ENCODE measurements at places on chromosomes 5 and 9. TPM values are rescaled to one million over a fixed set of nuclear protein-coding genes. Genes with fewer than 3 reads are reported as not detected.

ARID3C gene
- total RNA-seq: not detected

DNA sequence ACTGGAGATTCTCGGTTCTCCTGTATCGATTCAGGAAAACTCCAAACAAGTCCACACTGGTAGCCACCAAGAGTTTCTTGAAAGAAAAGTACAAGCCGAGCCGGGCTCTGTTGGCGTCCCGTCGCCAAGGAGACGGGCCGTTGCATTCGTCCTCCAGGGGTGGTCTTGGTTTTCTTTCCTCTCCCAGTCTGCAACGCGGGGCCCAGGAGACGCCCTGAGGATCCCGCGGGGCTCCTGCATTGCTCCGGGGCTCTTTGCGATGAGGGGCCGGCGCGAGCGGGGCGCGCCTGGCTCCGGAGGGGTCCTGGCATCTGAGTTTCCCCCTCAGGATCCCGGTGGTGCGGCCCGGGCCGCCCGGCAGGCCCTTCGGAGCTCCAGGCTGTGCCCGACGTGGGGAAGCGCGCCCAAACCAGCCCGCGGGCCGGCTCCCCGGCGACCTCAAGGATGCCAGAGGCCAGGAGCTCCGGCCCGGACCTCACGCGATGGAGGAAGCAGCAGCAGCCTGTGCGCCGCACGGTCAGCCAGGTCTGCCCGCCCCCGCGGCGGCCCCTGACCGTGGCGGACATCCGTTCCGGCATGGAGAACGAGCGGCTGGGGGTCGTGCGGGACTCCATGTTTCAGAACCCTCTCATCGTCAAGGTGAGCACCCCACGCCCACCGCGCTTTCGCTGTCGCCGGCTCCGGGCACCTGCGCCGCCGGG, at the start of gene CFAP77:
Gene CFAP77, plus strand, starts transcription at position 384 of the 701 bp plus-strand sequence. Its CDS starts 61 bp downstream, at position 445.
- peak; percentile 70 for DNase-seq
- peak within 1 kb of the TSS; percentile 82 for H3K4me3 ChIP-seq

- H3K4me1 ChIP-seq: no peaks in the 10 kb centered on the region
- H3K36me3 ChIP-seq: no peaks in the 10 kb centered on the region
- DNase-seq: no peak
- no peaks in the 10 kb centered on the region for H3K27me3 ChIP-seq
These were observed 62.0 kb upstream of the RANBP3L start for GRCh38 chr5:36363744-36364143.

DNA sequence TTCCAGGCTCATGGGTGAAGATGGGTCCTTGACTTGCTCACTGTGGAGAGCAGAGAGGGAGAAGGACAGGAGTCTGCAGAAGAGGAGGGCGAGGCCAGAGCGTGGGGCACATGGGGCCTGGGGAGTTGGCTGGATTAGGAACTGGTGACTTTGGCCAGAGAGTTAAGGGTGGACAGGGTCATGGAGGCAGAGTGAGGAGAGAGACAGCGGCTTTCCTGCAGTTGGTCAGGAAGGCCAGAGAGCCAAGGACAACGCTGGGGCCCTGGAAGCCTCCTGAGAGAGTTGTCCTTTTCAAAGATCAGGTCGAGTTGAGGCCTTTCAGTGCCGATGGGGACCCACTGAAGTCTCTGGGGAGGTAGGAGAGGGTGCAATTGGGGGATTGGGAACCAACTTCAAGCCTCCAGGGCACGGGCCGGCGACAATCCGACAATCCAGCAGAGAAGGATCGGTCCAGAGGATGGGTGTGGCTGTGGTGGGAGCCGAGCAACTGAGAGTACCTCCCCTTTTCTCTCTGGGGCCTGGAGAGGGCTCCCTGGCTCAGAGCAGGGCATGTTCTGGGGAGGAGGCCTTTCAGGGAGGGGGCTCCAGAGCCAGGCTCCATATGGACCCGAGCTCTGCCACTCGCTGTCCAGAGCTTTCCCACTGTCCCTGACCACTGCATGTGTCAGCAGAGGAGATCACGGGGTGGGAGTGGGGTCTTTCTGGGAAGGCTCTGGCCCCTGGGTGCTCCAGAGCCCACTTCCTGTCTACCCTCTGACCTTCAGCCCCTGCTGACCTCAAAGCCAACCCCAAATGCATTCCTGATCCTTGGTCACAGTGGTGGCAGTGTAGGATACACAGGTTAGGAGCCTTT, 7.5 kb upstream of the PHYHD1 start:
- H3K36me3 ChIP-seq: peaks cover 45% of the 10 kb centered on the region
- DNase-seq: no peak
- no peaks in the 10 kb centered on the region for H3K27me3 ChIP-seq
- H3K4me1 ChIP-seq: peaks cover 5% of the 10 kb centered on the region
- no peak overlapping the region for H3K4me3 ChIP-seq
- H3K27ac ChIP-seq: no peak overlapping the region

DNA sequence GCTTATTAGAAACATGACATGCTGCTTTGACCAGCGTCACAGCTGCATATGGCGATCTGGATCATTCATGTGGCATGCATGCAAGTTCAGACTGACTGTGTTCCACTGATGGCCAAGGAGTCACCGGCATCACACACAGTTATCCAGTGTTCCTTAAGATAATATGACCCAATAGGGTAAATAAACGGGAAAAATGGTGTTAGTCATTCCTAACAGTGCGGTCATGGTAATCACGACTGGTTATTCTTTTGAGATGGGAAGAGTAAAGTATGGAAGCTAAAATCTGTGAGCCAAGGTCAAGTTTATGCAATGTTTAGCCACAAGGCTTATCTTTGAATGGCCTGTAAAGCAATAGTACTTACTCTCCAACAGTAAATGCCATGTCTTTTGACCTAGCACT, 29.3 kb upstream of the LVRN start:
- H3K4me1 ChIP-seq: no peaks in the 10 kb centered on the region
- no peak for DNase-seq
- H3K36me3 ChIP-seq: no peaks in the 10 kb centered on the region
- no peak overlapping the region for H3K4me3 ChIP-seq
- H3K27ac ChIP-seq: no peak overlapping the region

DNA sequence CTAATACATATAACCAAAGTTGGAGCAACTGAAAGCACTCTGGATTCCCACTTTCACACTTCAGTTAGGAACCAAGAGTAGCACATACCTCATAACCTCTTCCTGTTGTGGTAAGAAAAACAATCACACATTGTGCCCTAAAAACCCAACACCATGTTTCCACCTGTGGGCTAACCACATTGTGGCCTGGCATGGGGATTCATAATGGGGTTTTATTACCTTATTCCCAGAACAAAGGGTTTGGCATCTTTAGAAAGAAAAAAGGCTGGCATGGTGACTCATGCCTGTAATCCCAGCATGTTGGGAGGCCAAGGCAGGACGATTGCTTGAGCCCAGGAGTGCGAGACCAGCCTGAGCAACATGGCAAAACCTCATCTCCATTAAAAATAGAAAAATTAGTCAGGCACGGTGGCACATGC, 60.6 kb downstream of the HSD17B3 start:
- H3K4me1 ChIP-seq: no peaks in the 10 kb centered on the region
- no peak overlapping the region for H3K4me3 ChIP-seq
- no peaks in the 10 kb centered on the region for H3K36me3 ChIP-seq
- no peak for DNase-seq
- no peak overlapping the region for H3K27ac ChIP-seq

GRCh38 chr5:1137567-1138444, 25.9 kb upstream of the SLC12A7 start:
- no peak for DNase-seq
- no peaks in the 10 kb centered on the region for H3K27me3 ChIP-seq
- H3K4me1 ChIP-seq: no peaks in the 10 kb centered on the region
- H3K4me3 ChIP-seq: no peak overlapping the region
- H3K36me3 ChIP-seq: no peaks in the 10 kb centered on the region
- H3K27ac ChIP-seq: no peak overlapping the region

- no peaks in the 10 kb centered on the region for H3K4me1 ChIP-seq
- no peak overlapping the region for H3K27ac ChIP-seq
- H3K36me3 ChIP-seq: peaks cover 33% of the 10 kb centered on the region
- no peaks in the 10 kb centered on the region for H3K27me3 ChIP-seq
These were observed 345.5 kb downstream of the MLLT3 start for GRCh38 chr9:20276762-20277161.

C5orf34 gene
- 7.7 TPM for total RNA-seq

- no peaks in the 10 kb centered on the region for H3K36me3 ChIP-seq
- H3K4me1 ChIP-seq: no peaks in the 10 kb centered on the region
- no peak overlapping the region for H3K4me3 ChIP-seq
- H3K27ac ChIP-seq: no peak overlapping the region
- no peak for DNase-seq
- no peaks in the 10 kb centered on the region for H3K27me3 ChIP-seq
These were observed 14.3 kb upstream of the TEK start for GRCh38 chr9:27094640-27095298.

- H3K36me3 ChIP-seq: peaks cover 2% of the 10 kb centered on the region
- H3K27me3 ChIP-seq: no peaks in the 10 kb centered on the region
- H3K4me1 ChIP-seq: no peaks in the 10 kb centered on the region
- H3K4me3 ChIP-seq: no peak overlapping the region
These were observed 118.1 kb downstream of the SUSD1 start for GRCh38 chr9:112056996-112057395.

- 0 out of 2 replicates have a peak, but pooled peaks cover 4% of the 10 kb centered on the region for H3K4me1 ChIP-seq
- DNase-seq: no peak
- no peak overlapping the region for H3K4me3 ChIP-seq
These were observed 105.2 kb upstream of the RAI14 start for GRCh38 chr5:34550964-34551363.

GRCh38 chr9:108077556-108077955, 588.0 kb upstream of the KLF4 start:
- no peaks in the 10 kb centered on the region for H3K36me3 ChIP-seq
- DNase-seq: no peak

C5orf52 gene
- not detected for total RNA-seq

Measured in H9 (cell line).